Cortex of kidney (tissue), 1 donor: ENCODE measurements at places on chromosomes 5 and 9.

DNA sequence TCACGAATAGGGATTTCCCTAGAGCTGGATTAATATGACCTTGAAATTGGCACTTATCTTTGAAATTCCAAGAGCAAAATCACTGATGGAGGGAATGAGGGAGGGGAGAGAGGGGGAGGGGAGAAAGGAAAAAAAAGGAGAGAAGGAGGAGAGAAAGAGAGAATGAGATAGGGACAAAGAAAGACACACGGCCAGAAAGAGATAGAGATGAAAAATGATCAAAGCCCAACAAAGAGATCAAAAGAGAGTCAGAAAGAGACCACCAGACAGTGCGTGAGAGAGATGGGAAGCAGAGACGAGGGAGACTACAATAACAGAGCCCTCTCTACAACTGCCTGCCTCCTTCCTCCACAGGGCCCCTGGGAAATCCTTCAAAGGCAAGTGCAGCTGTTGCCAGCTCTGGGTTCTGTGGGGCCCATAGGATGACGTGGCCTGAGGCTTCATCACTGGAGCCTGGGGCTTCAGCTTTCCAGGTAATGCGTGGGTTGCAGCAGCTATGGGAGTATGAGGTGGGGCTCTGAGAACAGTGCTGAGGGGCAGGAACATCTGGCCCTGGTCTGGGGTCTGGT is 58.3 kb upstream of the SHB start:
- DNase-seq: no peak

DNA sequence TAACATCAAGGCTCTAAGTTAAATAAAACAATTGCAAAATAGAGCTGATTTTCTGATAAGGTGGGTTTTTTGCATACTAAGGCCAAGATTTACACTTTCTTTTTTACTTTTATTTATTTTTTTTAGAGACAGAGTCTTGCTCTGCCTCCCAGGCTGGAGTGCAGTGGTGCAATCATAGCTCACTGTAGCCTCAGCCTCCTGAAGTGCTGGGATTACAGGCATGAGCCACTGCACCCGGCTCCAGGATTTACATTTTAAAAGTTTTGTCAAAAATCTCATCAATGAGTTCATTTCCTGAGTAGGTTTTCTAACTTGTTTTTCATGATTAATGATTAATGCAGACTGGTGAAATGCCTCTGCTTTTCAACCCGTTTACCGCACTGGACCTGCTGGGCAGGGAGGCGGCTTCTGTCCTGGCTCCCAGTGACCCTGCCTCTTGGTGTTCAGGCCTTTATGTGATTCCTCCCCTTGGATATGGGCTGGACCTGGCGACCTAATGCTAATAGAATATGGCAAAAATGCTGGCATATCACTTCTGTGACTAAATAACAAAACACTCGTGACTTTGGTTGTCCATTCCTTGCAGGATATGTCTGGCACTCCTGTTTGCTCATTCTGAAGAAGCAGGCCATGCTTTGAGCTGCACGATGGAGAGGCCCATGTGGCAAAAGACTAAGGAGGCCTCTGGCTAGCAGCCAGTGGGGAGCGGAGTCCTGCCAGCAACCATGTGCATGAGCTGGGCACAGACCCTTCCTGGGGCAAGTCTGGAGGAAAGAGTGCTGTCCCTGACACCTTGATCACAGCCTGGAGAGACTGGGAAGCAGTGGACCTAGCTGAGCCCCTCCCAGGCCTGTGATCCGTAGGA is 72.2 kb upstream of the PTCH1 start:
- no peak for DNase-seq

GRCh38 chr5:166781737-166782136 is 1509.7 kb upstream of the WWC1 start:
- no peak for DNase-seq

- no peak for DNase-seq
Observed at GRCh38 chr9:34554211-34555001, 31.6 kb upstream of the ENHO start.

DNA sequence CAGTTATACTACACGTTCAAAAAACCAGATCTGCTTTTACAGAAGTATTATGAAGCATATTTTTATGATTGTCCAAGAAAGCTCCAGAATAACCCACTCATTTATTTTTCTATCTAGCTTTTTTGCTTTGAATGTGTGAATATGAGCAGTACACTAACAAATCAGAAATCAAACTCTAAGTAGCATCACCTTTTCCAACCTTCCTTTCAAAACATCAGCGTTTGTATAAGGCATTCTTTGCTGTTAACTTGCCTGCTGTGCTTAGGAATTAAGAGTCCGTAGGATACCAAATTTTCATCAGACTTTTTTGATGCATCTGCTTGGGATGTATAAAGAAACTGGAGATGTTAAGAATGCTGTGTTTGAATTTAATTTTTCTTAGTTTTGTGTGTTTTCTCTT is 3.8 kb downstream of the TLE4 start:
- DNase-seq: no peak

DNA sequence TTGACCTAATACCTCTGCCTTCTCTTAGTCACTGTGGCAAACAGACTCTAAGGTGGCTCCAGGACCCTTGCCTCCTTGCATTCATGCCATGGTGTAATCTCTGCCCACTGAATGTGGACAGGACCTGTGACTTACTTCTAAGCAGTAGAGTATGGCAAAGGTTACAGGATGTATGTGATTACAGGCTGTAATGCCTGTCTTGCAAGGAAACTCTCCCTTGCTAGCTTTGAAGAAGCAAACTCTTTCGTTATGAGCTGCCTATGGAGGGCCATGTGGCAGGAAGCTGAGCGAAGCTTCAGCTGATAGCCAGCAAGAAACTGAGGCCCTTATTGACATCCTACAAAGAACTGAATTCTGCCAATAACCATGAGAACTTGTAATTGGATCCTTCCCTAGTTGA is 103.3 kb upstream of the HMHB1 start:
- no peak for DNase-seq

- no peak for DNase-seq
Observed at GRCh38 chr9:108640230-108640629, 215.6 kb downstream of the ACTL7B start.

DNA sequence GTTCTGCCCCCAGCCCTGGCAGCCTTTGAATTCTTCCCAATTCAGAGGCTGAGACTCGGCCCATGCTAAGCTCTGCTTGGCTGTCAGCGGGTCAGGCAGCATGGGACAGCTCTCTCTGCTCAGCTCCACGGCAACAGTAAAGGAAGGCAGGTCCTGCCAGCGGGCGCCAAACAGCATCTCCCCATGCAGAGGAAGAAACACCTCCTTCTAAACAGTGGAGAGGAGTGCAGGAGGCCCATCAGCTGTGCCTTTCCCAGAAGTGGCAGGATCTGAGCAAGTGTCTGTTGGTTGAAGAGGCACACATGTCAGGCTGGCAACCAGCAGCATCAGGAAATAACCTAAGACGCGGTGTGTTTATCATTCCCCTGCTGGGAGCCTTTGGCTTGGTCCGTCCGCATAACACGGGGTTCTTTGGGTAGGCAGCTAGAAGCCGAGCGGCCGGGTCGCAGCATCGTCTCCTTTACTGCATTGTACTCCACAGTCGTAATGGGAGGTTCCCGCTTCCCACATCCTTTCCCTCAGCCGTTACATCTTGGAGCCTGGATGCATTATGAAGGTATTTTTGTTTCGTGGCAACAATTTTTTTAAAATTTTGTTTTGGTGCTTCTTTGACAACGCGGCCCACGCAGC is 42.7 kb upstream of the NCS1 start:
- DNase-seq: no peak

GRCh38 chr9:131441441-131441840 is 47.6 kb downstream of the PRRC2B start:
- no peak for DNase-seq

GRCh38 chr5:148933903-148934432 is 107.6 kb downstream of the ADRB2 start:
- DNase-seq: no peak

- no peak for DNase-seq
Observed at GRCh38 chr5:145056800-145057199, 778.3 kb downstream of the PRELID2 start.

DNA sequence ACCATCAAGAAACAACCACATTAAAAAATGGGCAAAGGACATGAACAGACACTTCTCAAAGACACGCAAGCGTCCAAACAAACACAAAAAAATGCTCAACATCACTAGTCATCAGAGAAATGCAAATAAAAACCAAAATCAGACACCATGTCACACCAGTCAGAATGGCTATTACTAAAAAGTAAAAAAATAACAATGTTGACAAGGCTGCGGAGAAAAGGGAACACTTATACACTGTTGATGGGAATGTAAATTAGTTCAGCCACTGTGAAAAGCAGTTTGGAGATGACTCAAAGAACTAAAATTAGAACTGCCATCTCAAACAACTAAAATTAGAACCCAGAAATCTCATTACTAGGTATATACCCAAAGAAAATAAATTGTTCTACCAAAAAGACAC is 80.4 kb downstream of the CAAP1 start:
- no peak for DNase-seq

GRCh38 chr9:124291801-124292396 is 34.1 kb downstream of the NEK6 start:
- no peak for DNase-seq

GRCh38 chr9:85431339-85432102 is 310.2 kb downstream of the AGTPBP1 start:
- DNase-seq: no peak

DNA sequence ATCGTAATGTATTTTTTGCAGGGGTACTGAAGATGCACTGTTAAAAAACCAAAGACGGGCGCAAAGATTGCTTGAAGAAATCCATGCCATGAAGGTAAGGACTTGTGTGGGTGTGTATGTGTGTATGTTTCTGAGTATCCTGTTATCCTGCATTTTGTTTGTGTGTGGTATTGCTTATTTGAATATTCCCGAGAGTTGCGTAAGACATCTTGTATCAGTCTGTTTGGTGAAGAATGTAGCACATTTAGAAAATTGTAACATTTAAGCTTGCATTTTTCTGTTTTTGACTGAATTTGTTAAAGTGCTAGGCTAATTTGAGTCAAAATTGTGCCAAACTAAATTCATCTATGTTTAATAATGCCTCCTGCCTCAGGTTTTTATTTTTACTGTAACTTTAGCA is 13.5 kb downstream of the SRFBP1 start:
- no peak for DNase-seq

DNA sequence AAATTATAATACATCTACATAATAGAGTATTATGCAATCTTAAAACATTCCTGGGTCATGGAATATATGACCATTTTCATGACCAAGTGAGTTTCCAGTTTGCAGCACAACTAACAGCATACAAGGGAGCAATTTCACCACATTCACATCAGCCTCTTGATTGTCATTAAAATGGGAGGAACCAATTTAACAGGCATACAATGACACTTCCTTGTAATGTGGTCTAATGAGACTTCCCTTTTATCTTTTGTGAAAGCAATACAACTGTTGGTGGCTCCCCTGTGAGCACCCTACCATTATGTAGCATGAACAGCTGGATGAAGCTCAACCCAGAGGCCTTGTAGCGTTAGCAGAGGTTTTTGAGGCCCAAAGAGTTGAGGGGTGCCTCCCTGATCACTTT is 13.6 kb upstream of the TMOD1 start:
- no peak for DNase-seq

DNA sequence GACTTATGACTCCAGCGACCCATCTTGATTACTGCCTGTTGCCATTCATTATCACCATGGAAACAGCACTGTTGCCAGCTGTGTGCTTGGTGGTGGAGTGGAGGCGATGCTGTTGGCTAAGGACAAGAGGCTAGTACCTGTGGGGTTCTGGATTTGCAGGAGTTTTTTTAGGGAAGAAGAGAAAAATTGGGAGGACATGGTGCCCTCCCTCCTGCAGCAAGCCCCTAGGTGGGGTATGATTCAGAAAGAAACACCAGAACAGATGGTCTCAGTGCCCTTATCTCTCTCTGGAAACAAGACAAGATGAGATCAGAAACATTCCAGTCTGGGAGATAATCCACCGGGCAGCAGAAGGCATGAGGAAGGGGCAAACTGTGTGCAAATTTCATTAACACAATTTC is 87.8 kb upstream of the TLR4 start:
- DNase-seq: no peak

DNA sequence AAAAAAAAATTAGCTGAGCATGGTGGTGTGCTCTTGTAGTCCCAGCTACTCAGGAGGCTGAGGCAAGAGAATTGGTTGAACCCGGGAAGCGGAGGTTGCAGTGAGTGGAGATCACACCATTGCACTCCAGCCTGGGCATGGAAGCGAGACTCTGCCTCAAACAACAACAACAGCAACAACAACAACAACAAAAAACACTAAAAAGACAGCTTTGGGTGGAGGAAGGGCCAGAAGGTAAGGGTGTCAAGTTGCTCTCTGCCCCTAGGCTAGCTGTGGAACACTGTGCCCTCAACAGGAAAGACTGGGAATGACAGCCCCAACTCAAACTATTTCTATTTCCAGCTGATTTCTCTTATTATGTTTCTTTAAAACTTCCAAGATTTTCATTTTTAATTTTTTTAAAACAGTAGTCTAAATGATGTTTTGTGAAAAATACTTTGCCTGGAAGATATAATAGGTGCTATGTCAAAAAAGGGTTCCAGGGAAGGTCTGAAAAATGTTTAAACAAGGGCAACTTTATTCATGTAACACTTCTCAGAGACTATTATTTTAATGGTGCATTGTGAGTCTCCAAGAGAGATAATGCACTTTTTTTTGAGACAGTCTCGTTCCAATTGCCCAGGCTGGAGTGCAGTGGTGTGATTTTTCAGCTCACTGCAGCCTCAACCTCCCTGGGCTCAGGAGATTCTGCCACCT is 29.9 kb downstream of the CLINT1 start:
- DNase-seq: no peak

DNA sequence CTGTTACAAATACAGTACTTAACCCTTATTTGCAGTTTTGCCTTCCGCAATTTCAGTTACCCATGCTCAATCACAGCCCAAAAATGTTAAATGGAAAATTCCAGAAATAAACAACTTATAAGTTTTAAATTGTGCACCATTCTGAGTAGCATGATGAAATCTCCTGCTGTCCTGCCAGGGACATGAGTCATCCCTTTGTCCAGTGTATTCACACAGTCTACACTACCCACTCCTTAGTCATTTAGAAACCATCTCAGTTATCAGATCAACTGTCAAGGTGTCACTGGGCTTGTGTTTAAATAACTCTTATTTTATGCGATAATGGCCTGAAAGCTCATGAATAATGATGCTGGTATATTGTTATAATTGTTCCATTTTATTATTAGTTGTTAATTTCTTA is 95.8 kb downstream of the PLCXD3 start:
- DNase-seq: no peak
